SK-N-SH treated with all-trans-retinoic acid at 6 μM for 48 hours (cell line): ENCODE measurements at places on chromosomes 13 and 19.

DNA sequence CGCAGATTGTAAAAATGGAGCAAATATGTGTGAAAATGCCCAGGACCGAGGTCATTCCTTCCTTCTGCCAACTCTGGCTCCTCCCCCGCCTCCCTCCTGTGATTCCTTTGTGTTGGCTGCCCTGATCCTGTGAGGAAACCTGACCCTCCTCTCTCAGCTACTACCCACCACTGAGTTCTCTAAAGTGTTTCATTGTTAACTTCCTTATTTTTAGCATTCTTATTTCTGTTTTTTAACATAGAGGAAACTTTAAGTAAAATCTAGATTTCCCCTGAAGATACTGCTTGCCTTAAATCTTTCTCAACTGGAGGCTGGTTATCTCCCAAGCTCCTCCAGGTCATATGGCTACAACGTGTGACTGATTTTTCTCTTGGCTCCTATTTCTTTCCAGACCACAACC is 21.7 kb upstream of the FBXL3 start:
- no peak for ATAC-seq

- ATAC-seq, result peak; percentile 65
Measured at GRCh38 chr13:26759907-26760831, at the start of gene GPR12. Gene GPR12, minus strand, starts transcription at chr13:26760786. Its CDS starts 959 bp downstream, at chr13:26759827.

DNA sequence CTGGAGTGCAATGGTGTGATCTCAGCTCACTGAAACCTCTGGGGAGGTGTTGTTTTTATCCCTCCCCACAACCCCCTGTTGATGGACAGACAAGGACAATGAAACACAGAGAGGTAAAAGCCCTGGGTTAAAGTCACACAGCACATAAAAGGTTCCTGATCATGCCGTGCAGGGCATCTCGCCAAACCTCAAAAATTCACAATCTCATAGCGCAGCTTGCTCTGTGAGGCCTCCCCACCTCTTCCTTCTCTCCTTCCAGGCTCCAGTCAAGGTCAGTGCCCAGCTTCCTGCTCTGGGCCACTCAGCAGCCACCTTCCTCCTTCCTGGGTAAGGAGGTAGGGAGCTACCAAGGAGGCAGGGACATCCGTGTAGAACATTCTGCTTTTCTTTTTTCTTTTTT is 2.3 kb downstream of the FUT2 start:
- ATAC-seq, result peak; percentile 92

GRCh38 chr13:30332456-30333143 is 25.2 kb upstream of the KATNAL1 start:
- no peak for ATAC-seq

DNA sequence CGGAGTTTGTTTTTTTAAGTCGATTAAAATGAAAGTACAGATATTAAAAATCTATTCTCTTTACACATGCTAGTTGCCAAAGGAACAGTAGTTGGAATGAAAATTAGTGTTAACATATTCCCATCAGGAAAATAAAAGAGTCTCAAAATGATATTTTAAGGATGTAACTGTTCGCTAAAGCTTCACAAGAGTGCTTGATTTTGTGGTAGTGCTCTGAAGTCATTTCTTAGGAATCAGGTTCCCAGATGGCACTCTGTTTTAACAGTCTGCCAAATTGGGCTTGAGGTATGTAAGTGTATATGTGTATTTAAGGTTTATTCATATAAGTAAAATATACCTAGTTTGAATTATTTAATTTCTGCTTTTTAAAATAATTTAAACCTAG is 128.8 kb downstream of the LMO7 start:
- ATAC-seq, result no peak

DNA sequence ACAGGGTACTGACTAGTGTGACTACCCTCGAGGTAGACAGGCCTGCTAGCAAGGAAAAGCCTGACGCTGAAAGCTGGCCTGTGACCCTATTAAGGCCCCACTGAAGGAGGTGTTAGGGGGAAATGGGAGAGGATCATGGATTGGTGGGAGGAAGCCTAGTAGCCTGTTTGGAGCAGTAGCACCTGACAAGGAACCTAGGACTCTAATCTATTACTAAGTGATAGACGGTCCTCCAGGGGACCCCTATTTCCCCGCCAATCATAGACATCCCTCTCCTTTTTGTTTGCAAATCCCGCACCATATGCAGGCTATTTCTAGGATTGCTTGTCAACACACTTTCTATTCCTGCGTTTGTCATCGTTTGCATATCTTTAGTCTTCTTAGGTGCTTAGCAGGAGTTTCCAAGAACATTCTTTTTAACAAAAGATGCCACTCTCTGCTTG is 1338.8 kb upstream of the MIR17HG start:
- no peak for ATAC-seq

DNA sequence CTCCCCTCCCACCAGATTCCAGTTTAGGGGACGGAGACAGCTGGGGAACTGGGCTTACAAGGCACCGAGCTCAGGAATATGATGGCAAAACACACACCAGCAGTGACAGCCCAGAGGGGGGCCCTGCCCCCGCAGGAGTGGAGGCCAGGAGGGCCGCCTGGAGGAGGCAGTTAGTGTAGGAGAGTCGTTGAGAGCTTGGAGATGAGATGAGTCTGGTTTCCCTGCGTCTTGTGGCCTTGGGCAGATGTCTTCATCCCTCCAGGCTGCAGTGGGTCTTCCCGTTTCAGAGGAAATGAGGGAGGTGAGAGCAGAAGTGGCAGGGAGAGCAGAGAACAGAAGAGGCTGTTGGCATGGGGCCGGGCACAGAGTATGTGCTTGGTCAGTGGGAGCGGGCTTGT is 4.9 kb downstream of the CELF5 start:
- no peak for ATAC-seq

DNA sequence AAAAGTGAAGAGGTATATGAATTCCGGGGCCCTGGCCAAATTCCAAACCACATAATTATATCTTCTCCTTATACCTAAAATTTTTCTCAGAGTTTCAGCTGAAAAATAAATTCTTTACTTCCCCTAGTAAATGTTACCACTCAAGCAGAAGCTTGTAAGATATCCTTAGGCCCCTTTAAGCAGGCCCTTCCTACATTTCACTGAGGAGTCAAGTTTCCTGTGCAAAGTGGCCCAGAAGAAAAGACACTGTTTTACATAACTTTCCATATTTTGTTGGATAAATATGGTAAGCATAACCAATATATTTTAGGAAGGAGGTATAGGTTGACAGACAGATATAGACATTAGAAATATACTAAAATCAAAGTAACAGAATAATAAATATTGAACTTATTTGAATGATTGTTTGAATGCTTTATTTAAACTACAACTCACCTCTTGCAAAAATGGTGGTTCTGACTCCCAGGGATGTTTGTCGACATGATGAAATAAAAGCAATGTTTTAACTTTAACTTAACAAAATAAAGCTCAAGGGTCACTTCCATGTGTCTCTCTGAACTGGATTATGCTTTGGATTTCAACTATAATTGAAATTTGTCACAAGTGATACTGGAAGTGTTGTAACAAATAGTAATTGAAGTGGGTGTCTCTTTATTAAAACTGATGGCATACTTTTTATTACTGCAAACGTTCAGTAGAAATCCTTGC is 141.2 kb downstream of the SPRY2 start:
- peak; percentile 56; the same call in 2 of the 3 replicates for ATAC-seq

- ATAC-seq, result no peak
Measured at GRCh38 chr13:75399168-75399878, 82.6 kb downstream of the TBC1D4 start.

DNA sequence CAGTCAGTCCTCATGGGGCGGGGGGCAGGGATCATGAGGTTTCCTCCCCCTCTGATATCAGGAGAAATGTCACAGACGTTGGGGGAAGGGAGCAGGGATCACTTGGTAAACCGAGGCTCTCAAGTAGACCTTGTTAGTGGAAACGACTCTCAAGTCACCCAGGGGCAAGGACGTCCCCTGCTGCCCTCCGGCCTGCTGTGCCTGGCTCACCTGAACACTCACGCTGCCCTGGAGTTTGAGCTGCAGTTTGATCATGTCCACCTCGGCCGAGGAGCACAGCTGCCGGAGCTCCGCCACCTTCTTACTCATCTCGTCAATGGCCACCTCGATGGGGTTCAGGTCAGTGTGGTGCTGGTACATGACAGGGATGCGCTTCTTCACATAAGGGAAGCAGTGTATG is 47.6 kb upstream of the SLC15A1 start:
- no peak for ATAC-seq
